ENCODE measurements at places on chromosomes 3 and 15.
A peak's percentile ranks its signal among the peaks of the same experiment; 100 is the strongest.

DNA sequence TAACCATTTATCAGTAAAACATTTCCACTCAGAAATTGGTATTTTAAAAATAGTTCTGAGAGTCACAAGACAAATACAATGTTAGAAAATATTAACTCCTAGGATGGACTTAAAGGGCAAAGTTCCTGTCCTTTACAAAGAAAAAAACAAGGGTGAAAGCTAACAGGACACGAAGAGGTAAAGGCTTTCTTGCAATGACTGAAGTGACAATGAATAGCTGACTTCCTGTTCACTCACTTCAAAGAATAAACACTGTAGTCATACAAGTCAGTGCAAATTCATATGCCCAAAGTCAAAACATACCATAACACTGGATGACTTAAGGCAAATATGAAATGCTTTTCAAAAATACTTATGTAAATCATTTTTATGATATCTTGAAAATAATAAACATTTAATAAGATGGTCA lies 1389.8 kb upstream of the ALCAM start:
- no peak for DNase-seq

DNA sequence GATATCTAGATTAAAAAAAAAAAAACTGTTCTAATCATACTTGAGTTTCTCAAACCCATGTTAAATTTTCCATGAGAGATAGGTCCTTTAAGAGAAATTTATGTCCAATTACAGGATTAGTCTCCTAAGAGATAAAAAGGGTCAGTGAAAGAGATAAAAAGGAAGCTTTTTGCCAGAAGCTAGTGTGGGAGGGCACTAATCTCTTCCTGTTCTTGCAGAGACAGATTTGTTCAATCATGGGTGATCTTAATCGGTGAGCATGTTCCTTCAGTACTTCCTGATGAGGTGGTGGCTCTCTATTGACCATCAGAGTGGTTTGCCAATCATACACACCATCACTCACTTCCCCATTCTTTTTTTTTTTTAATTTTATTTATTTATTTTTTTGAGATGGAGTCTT lies 16.9 kb upstream of the LPP start:
- DNase-seq = no peak

DNA sequence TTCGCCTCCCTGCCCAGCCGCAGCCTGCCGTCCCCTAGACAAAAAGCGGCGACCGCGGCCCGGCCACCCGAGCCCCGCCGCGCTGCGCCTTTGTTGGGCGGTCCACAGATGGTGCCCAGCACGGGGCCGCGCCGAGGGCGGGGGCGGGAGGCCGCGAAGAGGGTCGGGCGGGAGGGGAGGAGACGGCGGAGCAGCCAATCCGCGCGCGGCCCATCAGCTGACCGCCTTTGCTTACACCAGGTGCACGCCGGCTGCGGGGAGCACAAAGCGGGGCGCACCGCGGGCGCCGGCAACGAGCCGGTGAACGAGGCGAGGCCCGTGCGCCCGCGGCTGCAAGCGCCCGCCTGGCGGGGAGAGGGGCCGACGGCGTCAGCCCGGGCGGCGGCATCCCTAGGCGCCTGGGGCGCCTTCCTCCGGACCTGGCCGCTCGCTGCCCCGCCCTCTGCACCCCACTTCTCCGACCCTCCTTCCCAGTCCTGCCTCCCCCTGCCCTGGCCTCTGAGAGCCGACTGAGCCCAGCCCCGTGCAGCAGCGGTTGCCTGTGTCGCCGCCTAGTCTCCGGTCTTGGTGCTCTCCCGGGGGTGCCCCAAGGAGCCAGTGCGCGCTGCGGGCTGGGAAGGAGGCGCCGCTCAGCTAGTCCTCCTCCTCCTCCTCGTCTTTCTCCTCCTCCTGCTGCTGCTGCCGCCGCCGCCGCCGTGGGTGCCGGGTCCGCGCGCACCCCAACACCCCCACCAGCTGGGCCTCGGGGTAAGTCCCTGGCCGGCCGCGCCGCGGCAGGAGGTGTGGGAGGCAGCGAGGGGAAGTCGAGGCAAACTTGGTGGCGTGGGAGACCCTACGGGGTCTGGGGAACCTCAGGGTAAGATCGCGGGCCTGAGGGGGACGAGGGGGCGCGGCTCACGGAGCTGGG lies at the start of gene LRRN1:
Gene LRRN1, plus strand, starts transcription at position 259 of the 907 bp plus-strand sequence. CDS start 45,211 bp downstream, outside the sequence.
- DNase-seq = peak; percentile 2

DNA sequence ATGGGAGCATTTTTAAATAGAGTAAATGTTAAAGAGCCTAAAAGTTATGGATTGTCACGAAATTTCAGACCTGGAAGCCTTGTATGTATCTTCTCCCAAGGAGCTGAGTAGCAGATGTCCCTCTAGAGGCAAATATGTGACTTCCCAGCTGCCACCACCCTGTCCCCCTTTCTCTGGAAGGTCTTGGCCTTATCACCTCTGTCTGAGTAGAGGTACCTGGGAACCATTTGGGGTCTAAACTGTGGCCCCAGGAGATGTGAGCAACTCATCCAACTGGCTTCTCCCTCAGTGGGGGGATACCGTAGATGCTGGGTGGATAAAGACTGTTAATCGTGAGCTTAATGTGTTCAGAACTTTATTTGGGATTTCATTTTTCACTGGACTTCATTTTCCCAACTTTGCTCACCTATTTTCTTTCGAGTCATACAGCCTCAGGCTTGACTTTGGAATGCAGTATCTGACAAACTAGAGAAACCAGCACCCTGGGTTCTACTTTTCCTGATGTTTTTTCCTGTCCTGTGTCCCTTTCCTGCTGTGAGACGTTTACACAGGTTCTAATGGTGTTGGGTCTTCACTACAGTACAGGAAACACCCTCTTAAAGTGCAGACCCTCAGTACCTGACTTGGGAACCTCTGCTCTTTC lies 53.3 kb upstream of the CCR4 start:
- no peak for DNase-seq
